ENCODE measurements at places on chromosomes 3 and 15.

- DNase-seq, result no peak
Measured at GRCh38 chr3:122107171-122107570, 52.0 kb downstream of the CD86 start.

- no peak for DNase-seq
Measured at GRCh38 chr3:189404024-189404423, 227.2 kb upstream of the TP63 start.

DNA sequence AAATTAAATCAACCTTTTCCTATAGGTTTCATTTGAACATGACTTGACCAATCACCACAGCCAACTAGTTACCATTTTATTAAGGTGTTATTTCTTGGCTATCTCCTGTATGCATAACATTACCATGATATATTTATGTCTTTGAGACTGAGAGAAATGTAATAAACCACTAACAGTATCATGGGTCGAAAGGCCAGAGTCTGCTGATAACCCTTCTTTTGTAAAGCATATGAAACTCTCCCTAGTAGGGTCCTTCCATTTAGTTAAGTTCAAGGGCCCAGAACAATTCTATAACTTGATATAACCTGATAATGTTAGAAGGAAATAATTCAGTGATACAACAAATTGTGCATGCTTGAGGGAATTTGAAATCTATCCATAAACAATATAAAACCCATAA lies 14.3 kb upstream of the DPH6 start:
- DNase-seq, result no peak

- peak; percentile 62 for DNase-seq
Measured at GRCh38 chr3:152650177-152650576, 184.8 kb upstream of the P2RY1 start.

Data from nucleus accumbens (tissue), 56 donors.